ENCODE measurements at places on chromosomes 16 and 17.
A peak's percentile ranks its signal among the peaks of the same experiment; 100 is the strongest.

DNA sequence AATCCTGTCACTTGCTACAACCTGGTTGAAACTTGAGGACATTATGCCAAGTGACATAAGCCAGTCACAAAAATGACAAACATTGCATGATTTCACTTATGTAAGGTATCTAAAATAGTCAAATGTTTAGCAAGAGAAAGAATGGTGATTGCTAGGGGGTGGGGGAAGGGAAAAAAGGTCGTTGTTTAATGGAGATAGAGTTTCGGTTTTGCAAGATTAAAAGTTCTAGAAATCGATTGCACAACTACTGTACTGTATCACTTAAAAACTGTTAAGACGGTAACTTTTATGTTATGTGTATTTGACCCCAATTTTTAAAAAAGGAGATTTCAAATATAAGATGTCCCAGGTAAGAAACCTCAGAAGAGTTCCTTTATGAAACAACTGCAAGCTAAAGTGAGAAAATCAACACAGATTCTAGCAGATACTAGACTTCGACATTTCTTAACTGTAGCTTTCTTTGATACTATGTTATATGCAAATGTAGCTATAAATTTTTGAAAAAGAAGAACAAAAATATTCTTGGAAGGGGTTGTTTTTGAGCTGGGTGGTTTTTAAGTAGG is 5.9 kb downstream of the MEOX1 start:
- no peaks in the 10 kb centered on the region for H3K4me1 ChIP-seq
- H3K36me3 ChIP-seq: no peaks in the 10 kb centered on the region
- no peak for DNase-seq
- H3K4me3 ChIP-seq: no peak overlapping the region
- H3K27ac ChIP-seq: no peak overlapping the region

DNA sequence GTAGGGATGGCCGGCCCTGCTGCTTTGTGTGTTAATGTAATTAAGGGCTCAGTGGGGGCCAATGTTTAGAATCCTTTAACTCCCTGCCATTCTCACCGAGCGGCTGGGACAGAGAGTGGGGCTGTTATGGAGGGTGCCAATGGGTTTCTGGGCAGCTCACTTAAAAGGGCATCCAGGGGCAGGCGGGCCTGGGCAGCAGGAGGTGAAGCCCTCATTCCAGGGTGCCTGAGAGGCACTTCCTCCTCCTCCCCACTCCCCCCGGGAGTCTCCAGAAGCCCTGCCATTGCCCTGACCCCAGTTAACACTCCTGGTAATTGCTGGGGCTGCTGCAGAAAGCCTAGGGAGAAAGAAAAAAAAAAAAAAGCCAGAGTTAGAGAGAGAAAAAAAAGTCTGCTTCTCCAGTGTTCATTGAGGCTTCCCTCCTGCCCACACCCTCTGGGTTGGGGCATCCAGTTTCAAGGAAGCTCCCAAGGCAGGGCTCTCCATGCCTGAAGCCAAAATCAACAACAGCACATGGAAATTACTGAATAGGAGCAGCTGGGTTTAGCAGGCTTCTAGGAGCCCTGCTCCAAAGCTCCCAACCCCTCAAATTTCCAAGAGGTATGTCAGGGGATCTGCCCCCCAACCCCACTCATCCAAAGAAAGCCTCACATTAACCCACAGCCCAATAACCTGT is 28.0 kb downstream of the CUEDC1 start:
- H3K36me3 ChIP-seq: no peaks in the 10 kb centered on the region
- H3K27me3 ChIP-seq: no peaks in the 10 kb centered on the region
- no peak overlapping the region for H3K27ac ChIP-seq
- no peak for DNase-seq
- peaks cover 24% of the 10 kb centered on the region for H3K4me1 ChIP-seq
- no peak overlapping the region for H3K4me3 ChIP-seq

DNA sequence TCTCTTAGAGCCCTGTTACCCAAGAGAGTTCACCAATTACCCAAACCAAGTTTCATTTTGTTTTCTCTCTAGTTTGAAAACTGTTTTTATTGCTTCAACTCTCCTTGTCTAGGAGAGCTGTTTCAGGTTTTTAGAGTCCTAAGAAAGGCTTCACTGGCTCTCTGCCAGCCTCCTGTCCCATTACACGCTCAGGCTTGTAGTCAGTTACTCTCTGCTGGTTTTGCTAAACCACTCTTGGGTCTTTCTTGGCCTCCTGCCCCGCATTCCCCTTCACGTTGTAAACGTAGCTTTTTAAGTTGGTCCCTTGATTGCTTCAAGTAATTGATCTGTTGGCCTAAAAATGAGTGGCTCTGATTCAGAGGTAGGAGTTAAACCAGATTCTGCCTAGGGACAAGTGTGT is 529.1 kb downstream of the MAF start:
- DNase-seq: no peak
- no peak overlapping the region for H3K27ac ChIP-seq
- no peaks in the 10 kb centered on the region for H3K36me3 ChIP-seq

GRCh38 chr17:73550556-73550955 is 93.7 kb downstream of the SDK2 start:
- DNase-seq: no peak
- no peaks in the 10 kb centered on the region for H3K27me3 ChIP-seq

DNA sequence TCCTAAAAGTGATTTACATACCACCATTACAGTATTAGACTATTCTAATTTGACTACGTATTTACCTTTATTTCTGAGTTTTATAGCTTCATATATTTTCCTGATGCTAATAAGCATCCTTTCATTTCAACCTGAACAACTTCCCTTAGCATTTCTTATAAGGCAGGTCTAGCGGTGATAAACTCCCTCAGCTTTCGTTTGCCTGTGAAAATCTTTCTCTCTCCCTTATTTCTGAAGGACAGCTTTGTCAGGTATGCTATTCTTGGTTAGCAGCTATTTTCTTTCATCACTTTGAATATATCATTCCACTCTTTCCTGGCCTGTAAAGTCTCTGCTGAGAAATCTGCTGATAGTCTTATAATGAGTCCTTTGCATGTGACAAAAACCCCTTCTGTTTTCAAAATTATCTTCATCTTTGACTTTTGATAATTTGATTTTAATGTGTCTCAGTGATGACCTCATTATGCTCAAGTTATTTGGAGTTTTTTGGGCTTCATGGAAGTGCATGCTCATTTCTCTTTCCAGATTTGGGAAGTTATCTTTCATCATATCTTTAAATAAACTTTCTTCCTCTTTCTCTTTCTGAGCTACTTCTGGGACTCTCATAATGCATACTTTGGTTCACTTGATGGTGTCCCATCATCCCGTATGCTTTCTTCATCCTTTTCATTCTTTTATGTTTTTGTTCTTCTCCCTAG is 285.4 kb upstream of the PMFBP1 start:
- no peaks in the 10 kb centered on the region for H3K27me3 ChIP-seq
- no peak for DNase-seq
- H3K27ac ChIP-seq: no peak overlapping the region
- no peaks in the 10 kb centered on the region for H3K36me3 ChIP-seq
- no peaks in the 10 kb centered on the region for H3K4me1 ChIP-seq

DNA sequence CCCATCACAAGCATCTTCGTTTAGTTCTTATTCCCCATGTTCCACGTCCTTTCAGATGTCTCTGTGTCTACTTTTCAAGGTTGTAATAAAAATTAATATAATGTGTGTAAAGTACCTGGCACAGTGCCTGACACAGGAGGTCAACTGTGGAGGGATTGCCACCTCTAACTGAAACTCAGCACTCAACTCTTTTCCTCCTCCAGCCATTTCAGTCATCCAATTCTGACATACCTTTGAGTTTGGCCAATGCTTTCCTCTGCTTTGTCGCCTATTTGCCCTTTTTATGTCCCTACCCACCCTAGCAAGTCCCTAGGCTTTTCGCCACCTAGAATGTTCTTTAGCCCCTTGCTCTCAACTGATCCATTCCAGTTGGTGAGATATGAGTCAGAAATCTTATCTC is 1.6 kb downstream of the UBE2Z start:
- no peak for DNase-seq
- H3K36me3 ChIP-seq: peaks cover 30% of the 10 kb centered on the region
- no peaks in the 10 kb centered on the region for H3K27me3 ChIP-seq
- peak overlapping the region; percentile 99 for H3K4me3 ChIP-seq

- no peaks in the 10 kb centered on the region for H3K36me3 ChIP-seq
- peaks cover 53% of the 10 kb centered on the region for H3K4me1 ChIP-seq
- peak overlapping the region; percentile 84 for H3K4me3 ChIP-seq
- H3K27ac ChIP-seq: peak overlapping the region; percentile 92
- peak; percentile 90 for DNase-seq
Observed at GRCh38 chr17:77372444-77373298, 231.9 kb downstream of the SEC14L1 start.

DNA sequence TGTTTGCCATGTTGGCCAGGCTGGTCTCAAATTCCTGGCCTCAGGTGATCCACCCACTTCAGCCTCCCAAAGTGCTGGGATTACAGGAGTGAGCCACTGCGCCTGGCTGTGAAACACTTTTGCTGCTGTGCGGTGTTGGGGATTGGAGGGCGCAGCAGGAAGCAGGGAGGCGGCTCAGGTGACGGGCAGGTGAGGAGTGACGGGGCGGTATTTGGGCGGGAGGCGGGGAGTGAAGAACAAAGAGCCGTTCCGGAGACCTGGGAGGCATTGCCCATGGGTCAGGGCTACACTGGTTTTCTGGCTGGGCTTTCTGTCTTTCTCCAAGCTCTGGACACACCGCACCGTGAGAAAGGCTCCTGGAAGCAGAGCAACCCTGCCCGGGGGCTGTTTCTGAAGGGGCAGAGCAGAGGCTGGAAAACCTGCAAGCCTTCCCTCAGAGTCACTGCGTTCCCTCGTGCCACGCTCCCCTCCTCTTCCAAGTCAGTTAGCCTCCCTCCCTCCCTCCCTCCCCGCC is 22.1 kb downstream of the CRISPLD2 start:
- H3K4me1 ChIP-seq: peaks cover 1% of the 10 kb centered on the region
- H3K4me3 ChIP-seq: no peak overlapping the region
- DNase-seq: no peak
- no peak overlapping the region for H3K27ac ChIP-seq

GRCh38 chr16:53504665-53505064 is 1.7 kb upstream of the AKTIP start:
- peaks cover 10% of the 10 kb centered on the region for H3K4me1 ChIP-seq
- no peaks in the 10 kb centered on the region for H3K27me3 ChIP-seq
- no peaks in the 10 kb centered on the region for H3K36me3 ChIP-seq
- peak overlapping the region; percentile 91 for H3K27ac ChIP-seq
- no peak for DNase-seq

DNA sequence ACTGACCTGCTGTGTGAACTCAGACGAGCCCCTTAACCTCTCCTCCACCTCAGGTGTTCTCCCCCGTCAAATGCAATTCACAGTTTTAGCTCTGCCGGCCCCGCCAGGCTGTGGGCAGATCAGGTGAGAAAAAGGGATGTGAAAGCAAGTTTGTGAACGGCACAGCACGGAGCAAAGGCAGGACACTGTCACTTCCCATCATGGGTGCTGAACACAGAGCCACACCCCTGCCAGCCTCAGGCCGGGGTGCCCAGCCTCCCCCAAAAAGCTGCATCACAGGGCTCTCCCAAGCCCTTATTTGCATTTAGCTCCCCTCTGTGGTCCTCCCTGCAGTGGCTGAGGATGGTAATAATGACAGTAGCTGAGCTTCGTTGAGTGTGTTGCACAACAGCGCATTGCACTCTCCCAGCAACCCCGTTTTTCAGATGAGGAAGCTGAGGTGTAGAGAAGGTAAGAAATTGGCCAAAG is 88.8 kb upstream of the TNRC6C start:
- no peaks in the 10 kb centered on the region for H3K36me3 ChIP-seq
- no peaks in the 10 kb centered on the region for H3K27me3 ChIP-seq
- peaks cover 3% of the 10 kb centered on the region for H3K4me1 ChIP-seq
- no peak for DNase-seq
- H3K27ac ChIP-seq: no peak overlapping the region

DNA sequence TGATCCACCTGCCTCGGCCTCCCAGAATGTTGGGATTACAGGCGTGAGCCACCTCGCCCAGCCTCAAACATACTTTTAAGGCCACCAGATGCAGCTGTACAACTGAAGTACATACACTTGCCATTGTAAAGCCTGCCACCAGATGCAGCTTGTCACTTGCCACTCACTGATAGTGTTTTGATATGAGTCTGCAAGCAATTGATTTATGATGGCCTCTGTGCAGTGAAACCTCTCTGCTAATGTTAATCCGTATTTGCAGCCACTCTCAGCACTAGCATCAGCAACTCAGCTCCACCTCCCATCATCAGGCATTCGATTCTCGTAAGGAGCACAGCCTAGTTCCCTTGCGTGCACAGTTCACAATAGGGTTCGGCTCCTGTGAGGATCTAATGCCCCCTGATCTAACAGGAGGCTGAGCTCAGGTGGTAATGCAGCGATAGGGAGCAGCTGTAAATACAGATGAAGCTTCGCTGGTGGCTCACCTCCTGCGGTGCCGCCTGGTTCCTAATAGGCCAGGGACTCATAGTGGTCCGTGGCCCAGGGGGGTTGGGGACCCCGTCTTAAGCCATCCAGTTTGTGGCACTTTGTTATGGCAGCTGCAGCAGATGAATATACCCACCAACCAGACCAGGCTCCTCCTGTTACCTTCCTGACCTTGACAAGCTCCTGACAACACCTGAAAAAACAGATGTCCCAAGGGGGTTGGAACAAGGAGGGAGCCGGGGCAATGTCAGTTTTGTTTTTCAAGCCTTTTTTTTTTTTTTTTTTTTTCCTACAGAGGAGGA is 1.3 kb upstream of the HERPUD1 start:
- H3K27ac ChIP-seq: peak overlapping the region; percentile 100
- peaks cover 12% of the 10 kb centered on the region for H3K4me1 ChIP-seq
- no peaks in the 10 kb centered on the region for H3K27me3 ChIP-seq
- DNase-seq: no peak

DNA sequence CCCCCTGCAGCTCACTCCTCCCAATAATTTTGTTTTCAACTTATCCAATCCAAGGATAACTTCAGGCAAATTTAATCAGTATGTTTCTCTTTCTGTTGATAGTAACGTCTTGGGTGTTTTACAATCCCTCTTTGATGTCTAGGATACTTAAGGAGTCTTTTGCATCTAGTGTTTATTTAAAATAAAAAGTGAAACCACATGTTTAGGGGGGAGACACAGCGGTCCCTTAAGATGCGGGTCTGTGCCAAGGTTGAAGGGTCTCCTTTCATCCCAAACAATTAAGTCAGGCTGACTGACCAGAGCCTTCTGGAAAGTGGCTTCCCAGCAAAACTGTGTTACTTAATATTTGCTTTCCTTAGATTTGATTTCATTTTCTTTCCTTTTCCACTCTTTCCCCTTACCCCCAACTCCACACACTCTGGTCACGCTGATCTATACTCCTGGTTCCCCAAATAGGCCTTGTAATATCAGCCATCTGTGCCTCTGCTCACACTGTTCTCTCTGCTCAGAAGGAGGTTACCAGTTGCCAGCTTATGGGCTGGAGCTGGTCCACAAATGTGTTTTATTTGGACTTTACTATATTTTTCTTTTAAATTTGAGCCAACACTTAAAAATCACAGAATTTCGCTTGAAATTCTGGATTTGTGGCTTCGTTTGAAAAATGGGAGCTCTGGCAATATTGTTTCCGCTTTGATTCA is 11.2 kb downstream of the ANKS4B start:
- no peak overlapping the region for H3K27ac ChIP-seq
- H3K36me3 ChIP-seq: no peaks in the 10 kb centered on the region
- H3K27me3 ChIP-seq: no peaks in the 10 kb centered on the region
- no peaks in the 10 kb centered on the region for H3K4me1 ChIP-seq
- H3K4me3 ChIP-seq: no peak overlapping the region

- H3K27ac ChIP-seq: no peak overlapping the region
- H3K36me3 ChIP-seq: no peaks in the 10 kb centered on the region
- H3K27me3 ChIP-seq: no peaks in the 10 kb centered on the region
- H3K4me3 ChIP-seq: no peak overlapping the region
Observed at GRCh38 chr17:58281511-58282011, 826 bp upstream of the MPO start.

GRCh38 chr17:62692159-62692651 is 64.7 kb downstream of the MRC2 start:
- no peak for DNase-seq
- no peaks in the 10 kb centered on the region for H3K27me3 ChIP-seq
- peaks cover 35% of the 10 kb centered on the region for H3K36me3 ChIP-seq
- peak overlapping the region; percentile 49 for H3K27ac ChIP-seq
- no peak overlapping the region for H3K4me3 ChIP-seq

Data from ascending aorta (tissue), 2 donors.